ENCODE measurements at places on chromosomes 13 and 19.

- no peak for DNase-seq
Measured at GRCh38 chr13:97986835-97987234, 33.4 kb downstream of the IPO5 start.

DNA sequence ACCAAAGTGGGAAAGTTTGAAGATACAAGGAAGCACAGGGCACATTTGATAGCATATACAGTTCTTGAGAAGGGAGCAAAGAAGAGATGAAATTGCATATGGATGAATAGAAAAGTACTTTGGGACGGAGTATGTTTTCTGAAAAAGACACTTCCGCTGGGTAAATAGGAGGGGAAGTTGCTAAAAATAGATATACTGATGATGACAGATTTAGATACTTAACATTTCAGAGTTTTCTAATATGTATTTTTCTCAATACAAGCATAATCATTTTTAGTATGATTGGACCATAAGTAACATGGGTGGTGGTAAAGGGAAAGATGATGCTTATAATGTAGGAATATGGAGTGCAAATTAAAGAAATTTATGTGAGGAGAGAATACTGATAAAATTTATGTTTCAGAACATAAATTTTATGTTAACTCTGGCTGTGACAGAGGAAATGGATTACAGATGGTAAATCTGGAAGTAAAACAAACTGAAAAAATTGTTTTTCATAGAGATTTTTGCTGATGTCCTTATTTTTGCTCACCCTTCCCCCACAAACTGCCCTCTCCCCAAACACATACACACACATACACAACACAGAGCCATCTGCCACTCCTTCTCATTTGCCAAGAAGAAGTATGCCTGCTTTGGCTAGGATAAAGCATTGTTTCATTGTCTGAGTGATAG is 583.9 kb upstream of the MIR17HG start:
- no peak for DNase-seq

- DNase-seq: peak; percentile 92
Measured at GRCh38 chr19:3984908-3985642, at the start of gene EEF2. Gene EEF2, minus strand, starts transcription at chr19:3985463. Its CDS starts 83 bp downstream, at chr19:3985380.

- DNase-seq: no peak
Measured at GRCh38 chr13:102721800-102722231, 27.0 kb upstream of the METTL21C start.

DNA sequence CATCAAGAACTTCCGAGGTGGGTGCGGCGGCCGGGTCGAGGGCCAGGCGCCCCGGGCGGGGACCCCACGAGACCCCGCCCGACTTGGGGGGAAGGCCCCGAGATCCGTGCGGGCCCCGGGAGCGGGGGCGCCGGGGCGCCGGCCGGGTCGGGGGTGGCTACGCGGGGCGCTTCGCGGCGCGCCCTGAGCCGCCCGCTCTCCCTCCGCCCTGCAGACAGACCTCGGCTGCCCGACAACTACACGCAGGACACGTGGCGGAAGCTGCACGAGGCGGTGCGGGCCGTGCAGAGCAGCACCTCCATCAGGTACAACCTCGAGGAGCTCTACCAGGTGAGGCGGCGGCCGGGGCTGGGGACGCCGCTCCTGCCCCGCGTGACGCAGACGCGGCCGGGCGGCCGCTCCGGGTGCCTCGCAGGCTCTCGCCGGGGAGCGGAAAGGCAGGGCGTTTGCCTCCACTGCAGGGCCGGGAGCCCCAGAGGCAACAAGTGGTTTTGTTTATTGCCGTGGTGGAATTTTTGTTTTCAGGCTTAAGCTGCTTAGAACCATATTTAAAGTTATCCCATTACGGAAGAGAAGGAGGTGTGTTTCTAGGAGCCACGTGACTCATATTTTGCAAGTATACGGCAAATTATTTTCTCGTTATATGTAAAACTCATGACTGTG is 477 bp downstream of the CUL4A start:
- peak; percentile 69 for DNase-seq

DNA sequence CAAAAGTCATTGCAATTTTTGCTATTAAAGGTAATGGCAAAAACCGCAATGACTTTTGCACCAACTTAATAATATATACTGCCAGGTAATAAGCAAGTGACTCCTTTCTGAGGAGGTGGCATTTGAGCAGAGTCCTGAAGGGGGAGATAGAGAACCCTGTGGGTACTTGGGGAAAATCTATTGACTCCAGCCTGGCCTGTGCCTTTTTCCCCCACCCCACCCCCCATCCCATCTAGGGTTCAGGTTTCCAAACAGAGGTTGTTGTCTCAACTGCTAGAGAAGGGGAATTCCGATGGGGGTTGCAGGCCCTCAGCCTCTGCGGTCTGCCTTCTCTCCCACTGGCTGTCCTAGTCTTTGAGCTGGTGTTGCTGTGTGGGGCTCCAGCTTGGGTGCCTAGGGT is 11.5 kb downstream of the S1PR2 start:
- DNase-seq: peak; percentile 37

GRCh38 chr19:51873097-51873496 is 14.7 kb downstream of the ZNF577 start:
- no peak for DNase-seq

GRCh38 chr13:101757446-101758039 is 305.1 kb downstream of the ITGBL1 start:
- no peak for DNase-seq

DNA sequence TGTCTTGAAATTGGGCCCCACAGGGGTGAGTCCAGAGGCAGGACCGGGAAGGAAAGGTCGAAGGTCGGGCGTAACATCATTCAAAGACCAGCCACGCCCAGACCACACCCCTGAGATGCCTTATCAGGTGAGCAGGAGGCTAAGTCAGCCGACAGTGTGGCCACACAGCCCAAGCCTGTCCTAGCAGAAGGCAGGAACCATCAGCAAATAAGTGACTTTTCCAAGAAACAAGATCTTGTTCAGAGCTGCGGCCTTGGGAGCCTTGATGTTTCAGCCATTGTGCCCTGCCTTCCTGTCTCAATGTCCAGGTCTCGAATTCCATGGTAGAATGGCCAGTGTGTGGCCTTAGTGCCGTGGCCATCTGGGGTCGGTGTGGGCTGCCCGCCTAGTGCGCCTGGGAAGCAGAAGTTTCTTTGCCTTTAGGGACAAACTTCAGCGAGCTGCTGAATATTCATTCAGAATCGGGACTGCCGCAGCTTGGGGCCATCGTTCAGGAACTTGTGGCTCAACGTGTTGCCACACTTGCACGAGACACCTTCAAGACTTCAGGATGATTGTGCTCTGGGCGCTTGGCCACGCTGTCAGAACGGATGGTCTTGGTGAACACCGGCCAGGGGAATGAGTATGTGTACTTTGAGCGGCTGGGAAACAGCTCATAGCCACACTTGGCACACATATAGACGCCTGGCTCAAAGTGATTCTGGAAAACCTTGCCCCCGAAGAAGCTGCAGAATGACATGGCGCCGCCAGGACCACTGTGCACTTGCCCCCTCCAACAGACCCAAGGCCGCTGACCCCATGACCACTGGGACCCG is 6.1 kb upstream of the IFNL4 start:
- no peak for DNase-seq

DNA sequence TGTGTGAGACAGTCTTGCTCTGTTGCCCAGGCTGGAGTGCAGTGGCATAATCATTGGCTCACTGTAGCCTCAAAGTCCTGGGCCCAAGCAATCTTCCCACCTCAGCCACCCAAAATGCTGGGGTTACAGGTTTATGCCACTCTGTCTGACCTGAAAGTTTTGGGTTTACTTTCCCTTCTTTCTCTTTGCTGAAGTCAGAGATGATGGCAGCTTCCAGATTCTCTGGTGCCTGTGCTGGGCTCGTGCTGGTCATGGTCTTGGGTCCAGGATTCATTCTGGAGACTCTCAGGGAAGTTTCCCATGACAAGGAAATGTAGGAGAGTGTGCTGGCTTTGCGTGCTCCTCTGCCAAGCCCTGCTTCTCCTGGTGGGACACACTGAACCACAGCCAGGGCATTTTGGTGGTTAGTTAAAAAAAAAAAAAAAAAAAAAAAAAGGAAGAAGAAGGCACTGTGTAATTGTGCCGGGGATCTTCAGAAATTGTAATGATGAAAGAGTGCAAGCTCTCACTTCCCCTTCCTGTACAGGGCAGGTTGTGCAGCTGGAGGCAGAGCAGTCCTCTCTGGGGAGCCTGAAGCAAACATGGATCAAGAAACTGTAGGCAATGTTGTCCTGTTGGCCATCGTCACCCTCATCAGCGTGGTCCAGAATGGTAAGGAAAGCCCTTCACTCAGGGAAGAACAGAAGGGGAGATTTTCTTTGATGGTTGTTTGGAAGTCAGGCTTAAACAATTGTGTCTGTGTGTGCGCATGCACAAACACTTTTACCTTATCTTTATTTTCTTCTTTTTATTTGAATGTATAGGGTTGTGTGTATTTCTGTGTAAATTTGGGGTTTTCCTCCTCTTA is at the start of gene ALOX5AP:
Gene ALOX5AP (plus strand): TSS at position 519 of the 847 bp plus-strand sequence. CDS start 63 bp downstream, at position 582.
- DNase-seq: peak; percentile 28

DNA sequence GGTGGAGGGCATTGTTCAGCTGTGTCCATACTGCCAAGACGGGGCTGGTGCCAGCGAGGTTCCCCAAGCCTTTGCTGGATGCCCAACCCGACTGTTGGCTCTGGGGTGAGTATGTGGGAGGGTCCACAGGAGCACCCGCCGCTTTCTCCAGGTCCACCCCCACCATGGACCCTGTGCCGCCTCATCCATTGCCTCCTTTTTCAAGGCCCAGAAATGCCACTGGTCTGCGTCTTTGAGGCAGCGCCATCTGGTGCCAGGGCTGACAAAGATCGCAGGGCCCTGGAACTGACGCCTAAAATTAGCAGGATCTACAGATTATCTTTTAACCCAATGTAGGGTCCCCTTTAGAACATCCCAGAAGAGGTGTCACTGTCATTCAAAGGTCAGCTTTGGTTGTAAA is 34.6 kb downstream of the NFIX start:
- DNase-seq: no peak

- no peak for DNase-seq
Measured at GRCh38 chr19:50994129-50994528, 7.3 kb downstream of the KLK8 start.

GRCh38 chr19:35904311-35905068 is 2.2 kb downstream of the HCST start:
- no peak for DNase-seq

GRCh38 chr19:15587663-15588062 is 27.4 kb upstream of the CYP4F8 start:
- no peak for DNase-seq

DNA sequence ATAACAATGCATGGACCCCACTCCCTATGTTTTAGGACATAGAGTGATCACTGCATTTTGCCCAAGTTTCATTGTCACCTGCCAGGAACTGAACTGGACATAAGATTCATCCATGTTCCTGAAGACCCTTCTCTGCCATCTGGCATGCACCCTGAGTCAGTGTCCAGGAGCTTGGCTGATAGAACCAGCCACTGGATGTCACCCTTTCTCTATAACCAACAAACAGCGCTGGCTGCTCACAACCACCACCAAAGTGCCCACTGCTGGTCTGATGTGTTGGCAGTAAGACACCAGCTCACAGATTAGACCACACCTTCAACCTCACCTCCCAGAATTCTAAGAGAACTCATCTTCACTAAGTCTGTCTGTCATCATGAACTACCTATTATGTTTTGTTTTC is 333.4 kb downstream of the ITGBL1 start:
- DNase-seq: no peak

GRCh38 chr13:112721198-112722104 is 31.6 kb downstream of the ATP11A start:
- no peak for DNase-seq

DNA sequence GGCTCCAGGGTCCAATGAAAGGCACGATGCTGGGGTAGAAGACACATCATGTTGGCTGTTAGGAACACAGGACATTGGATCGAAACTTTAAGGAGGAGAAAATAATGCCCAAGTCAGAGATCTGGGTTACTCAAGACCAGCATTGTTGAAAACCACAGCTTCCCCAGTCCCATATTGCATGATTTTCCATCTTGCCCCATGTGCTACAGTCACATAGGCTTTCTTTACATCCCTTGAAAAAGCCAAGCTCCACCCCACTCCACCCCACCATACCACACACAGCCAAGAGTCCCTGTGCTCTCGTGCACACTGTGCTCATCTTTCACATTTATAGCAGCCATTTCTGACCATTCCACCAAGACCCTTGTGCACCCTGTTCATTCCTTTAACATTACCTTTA is 636.2 kb downstream of the DIAPH3 start:
- no peak for DNase-seq

DNA sequence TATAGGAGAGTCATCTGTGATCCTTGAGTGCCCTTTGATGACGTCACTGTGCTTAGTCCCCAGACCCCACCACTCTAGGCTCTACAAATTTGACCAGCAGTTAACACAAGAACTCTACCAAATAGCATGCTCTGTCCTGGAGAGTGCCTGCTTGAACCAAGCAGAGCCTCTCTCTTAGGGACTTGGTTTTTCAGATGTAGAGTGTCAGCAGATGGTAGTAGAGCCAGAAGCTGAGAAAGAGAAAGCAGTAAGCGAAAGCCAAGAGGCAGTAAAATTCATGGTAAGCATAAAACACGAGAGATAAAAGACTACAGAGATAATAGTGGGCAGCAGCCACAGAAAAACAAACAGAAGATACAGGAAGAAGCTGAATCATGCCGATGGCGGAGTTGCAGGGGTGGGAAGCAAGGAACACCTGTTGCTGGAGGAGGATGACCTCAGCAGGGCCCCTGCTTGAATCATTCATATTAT is 193.3 kb downstream of the SLC7A1 start:
- no peak for DNase-seq

- DNase-seq: no peak
Measured at GRCh38 chr19:46460981-46461380, 10.4 kb downstream of the PNMA8A start.

- no peak for DNase-seq
Measured at GRCh38 chr13:112702986-112703379, 13.1 kb downstream of the ATP11A start.

- DNase-seq: no peak
Measured at GRCh38 chr19:11722414-11722813, 16.3 kb downstream of the ZNF823 start.

DNA sequence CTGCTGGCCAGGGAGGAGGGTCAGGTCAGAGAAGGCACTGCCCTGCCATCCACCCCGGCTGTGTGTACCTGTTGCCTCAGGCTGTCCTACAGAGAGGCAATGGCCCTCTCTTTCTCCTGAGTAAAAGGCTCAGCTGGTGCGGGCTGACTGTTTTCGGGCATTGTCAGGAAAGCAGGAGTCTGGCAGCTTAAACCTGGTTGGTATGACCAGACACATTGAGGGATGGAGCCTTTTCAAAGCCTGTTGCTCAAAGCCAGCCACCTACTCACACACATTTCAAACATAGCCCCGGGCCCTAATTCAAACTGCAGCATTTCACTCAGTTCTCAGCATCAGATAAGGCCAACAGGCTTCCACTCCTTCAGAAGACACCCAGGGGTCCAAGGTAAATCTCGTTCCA is 61.8 kb upstream of the PDX1 start:
- no peak for DNase-seq

- DNase-seq: peak; percentile 67
Measured at GRCh38 chr19:34639491-34640085, 37.4 kb downstream of the SCGB2B2 start.

All from stimulated activated CD4-positive, alpha-beta T cell treated with anti-CD3 and anti-CD28 coated beads, Interleukin-2, amount 100 ng/mL, for 24 hours (primary cell).